Activated CD4-positive, CD25-positive, alpha-beta regulatory T cell treated with anti-CD3 and anti-CD28 coated beads, Interleukin-2, amount 50 U/mL, for 24 hours (primary cell): ENCODE measurements at places on chromosomes 6 and 20.

DNA sequence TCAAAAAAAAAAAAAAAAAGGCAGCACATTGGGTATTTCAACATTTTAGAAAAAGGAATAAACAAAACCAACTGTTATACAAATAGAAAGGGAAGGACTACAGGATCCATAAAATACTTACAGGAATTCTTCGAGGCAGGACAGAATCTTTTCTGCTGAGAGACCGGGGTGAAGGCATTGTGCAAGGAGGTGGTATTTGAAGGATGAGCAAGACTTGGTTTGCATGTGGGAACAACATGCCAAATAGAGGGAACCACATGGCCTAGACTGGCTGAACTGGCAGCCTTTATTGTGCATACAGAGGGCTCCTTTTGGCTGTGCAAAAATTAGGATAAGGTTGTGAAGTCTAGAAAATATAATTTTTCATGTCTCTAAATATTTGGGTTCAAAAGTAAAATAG, 62.9 kb downstream of the SCAND1 start:
- no peak for ATAC-seq

DNA sequence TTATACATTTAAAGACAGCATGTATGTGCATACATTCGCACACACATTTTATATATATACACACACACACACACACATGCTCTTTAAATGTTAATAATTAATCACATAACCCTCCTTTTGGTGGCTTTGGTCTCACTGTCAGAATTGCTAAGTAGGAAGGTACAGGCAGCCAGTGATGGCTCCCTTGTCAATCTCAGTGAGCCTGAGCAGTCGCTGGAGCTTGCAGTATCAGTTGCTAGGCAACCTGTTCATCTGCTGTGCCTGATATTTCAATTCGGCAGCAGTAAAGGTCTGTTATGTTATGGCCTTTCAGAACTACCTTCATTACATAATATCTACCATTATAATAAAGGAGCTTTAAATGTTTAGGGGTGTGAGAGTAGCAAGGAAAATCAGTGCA, 374.3 kb downstream of the LMBRD1 start:
- ATAC-seq: no peak

- no peak for ATAC-seq
These were observed 41.9 kb downstream of the SYNJ2 start for GRCh38 chr6:158023597-158023939.

DNA sequence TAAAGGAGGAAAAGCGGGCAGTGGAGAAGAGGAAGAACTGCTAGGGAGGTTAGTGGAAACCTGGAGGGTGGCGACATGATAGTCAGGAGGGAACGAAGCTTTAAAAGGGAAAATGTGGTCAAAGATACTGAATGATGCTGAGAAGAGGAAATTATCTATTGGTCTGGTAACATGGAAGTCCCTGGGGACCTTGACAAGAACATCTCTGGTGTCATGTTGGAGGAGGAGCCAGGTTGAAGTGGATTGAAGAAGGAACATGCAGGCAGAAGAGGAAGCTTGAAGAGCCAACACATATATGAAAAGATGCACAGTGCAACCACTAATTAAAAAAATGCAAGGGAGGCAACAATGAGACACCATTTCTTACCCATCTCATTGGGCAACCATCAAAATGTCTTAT, 251.9 kb upstream of the RNF24 start:
- ATAC-seq: no peak

GRCh38 chr6:25981568-25982263, 19.1 kb downstream of the TRIM38 start:
- ATAC-seq: peak; percentile 63

GRCh38 chr6:168035661-168036545, 38.4 kb downstream of the KIF25 start:
- ATAC-seq: no peak

DNA sequence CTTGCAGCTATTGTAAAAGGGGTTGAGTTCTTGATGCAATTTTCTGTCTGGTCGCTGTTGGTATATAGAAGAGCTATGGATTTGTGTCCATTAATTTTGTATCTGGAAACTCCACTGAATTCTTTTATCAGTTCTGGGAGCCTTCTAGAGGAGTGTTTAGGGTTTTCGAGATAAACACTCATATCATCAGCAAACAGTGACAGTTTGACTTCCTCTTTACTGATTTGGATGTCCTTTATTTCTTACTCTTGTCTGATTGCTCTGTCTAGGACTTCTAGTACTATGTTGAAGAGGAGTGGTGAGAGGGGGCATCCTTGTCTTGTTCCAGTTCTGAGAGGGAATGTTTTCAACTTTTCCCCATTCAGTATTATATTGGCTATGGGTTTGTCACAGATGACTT, 120.8 kb upstream of the SSTR4 start:
- ATAC-seq: no peak

- no peak for ATAC-seq
These were observed 55.9 kb downstream of the RNF217 start for GRCh38 chr6:125018136-125018535.

DNA sequence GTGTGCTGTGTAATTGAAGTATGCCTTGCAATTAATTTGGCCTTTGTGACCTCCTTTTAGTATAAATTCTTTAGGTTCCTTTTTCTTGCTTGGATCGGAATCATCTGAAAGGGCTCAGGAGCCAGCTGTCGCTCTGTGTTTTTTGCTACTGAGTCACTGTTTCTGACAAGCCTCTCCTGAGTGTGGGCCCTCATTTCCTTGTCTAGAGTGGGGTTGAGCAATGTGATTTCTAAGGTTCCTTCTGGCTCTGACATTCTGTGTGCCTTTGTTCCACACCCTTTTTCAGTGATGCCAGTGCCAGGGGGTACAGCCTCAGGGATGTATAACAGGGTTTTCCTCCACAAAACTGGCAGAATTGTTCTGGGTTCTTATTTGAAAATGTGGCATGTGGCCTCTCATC, 26.5 kb downstream of the DAAM2 start:
- no peak for ATAC-seq

GRCh38 chr20:38345643-38346042, 639 bp upstream of the LBP start:
- ATAC-seq: no peak

DNA sequence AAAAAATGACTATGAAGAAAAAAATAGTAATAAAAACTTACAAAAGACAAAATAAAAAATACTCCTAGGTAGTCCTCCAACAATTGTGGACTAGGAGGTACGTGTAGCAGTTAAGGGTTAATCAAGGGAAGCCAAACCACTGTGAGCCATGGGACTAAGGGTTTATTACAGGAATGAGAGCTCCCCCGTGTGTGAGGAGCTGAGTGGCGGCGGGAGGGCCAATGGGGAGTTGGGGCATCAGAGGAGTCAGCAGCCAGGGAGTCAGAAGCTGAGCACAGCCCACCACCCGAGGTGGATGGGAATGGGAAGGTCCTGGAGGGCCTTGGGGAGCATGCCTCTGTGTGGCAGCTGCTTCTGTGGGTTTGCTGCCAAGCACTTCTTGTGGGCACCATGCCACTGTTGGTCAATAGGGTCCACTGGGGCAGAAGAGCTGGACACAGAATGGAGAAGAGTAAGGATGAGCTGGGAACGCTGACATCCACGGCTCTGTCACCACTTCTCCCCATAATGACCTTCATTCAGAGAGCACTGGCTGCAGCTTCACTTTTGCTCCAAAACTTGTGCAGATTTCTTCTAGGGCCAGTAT, 373.3 kb downstream of the CDKAL1 start:
- ATAC-seq: no peak

DNA sequence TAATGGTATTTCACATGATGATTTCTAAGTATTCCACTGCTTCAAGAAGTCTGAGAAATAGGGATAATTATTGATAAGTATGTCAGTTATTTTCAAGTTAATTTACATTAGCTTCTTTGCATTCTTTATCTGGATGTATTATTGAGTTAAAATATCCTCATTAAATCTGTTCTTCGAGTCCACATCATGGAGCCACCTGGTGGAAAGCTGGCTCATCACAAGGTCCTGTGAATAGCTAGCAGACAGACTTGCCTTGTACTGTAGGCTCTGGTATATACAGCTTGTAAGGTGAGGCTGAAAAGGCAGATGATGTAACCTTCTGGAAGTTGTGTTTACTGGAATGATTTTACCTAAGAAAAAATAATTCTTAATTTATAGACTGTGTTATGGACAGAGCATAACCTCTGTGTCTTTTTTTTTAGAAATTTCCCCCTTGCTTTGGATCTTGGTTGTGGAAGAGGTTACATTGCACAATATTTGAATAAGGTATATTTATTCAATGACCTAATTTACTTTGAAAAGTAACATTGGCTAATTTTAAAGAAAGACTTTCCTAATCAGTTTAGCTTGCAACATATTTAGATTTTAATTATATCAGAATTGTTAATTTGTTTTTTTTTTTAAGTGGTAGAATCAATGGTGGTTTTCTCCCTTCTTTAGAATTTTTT, 3.5 kb downstream of the NDUFAF5 start:
- no peak for ATAC-seq

DNA sequence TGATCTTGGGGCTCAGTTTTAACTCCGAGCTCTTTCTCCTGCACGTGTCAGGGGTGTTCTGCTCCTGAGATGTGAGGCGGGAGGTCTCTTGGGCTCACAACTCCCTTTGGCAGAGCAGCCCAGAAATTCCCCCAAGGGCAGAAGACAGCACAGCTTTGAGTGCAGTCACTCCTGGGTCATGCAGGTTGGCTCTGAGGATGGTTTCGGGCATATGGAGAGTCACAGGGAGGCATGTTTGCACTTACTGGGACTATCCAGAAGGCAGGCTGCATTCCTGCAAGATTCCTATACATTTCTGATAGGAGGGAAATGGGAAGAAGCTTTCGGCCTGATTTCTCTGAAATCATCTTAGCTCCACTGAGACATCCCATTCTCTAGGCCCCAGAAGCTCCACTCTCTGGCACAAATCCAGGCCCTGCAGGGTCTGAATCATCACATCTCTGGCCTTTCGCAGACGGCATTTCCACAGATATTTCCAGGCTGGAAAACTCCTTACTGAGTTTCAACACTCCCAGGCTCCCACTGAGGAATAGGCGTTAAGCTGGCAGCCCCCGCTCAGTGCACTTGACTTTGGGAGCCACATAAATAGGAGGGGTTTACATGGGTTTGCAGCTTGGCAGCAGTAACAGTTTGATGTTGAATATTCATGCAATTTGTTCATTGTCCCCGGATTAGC, 39.7 kb downstream of the AGPAT4 start:
- ATAC-seq: no peak

GRCh38 chr6:4271761-4272470, 136.5 kb upstream of the ECI2 start:
- ATAC-seq: no peak

DNA sequence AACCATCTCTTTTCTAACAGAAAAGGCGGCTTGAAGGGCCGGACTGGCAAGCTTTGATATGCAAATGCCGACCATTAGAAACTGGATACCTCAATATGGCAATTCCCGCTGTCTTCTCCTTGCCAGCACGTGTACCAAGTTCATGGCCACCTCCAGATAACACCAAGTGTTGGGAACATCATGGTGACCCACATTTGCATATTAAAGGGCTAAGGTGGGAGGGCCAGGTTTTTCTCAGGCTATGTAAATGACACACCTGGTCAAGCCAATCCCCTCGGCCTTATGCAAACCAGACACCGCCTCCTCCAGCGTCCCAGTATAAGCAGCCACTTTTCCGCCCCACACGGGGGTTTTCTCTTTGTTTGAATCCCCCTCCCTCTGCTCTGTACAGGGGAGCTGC, 110.7 kb downstream of the DACT2 start:
- no peak for ATAC-seq

DNA sequence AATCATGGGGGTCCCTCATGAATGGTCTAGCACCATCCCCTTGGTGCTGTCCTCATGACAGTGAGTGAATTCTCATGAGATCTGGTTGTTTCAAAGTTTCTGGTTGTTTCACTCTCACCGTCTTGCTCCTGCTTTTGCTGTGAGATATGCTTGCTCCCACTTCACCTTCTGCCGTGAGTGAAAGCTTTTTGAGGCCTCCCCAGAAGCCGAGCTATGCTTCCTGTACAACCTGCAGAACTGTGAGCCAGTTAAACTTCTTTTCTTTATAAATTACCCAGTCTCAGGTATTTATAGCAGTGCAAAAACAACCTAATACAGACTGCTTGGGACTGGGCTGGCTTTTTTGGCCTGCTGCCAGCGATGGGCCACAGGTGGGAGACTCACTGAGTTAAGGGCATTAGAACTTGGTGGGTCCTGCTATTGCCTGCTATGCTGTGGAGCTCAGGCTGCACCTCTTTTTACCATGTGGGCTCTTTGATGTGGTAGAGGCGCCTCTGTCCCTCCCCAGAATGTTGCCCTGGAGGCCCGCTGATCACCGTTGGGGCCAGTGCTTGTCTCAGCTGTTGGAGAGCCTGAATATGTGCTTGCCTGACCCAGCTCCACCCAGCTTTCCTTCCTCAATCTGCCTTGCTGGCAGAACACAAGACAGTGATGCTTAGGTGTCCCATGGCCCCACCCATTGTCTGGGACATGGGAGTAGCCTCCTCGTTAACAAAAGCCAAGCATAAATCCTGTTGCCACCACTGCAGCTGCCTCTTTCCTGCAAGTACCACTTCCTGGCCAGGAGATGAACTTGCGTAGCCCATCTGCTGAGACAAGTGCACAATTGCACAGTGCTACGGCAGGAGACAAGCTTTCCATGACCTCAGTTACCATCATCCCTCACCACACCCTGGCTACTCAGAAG, 47.1 kb downstream of the IGF2R start:
- peak; percentile 63 for ATAC-seq

DNA sequence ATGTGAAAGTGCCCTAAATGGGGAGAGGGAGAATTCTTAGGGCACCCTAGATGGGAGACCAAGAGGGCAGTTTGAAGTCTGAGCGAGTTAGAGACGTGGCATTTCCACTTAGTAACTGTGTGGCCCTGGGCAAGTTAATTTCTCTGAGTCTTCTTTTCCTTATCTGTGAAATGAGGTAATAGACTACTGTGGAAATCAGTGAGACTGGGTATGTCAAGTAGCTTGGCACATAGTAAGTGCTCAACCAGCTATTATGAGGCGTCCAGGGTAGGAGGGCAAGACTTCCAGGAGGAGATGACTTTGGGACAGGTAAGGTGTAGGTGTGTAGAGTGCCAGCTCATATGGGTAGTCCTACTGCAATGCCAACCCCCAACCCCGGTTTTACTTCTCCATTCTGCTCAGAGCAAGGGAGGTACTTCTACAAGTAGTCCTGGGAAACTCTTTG, 770 bp downstream of the KIF3B start:
- ATAC-seq: peak; percentile 36

DNA sequence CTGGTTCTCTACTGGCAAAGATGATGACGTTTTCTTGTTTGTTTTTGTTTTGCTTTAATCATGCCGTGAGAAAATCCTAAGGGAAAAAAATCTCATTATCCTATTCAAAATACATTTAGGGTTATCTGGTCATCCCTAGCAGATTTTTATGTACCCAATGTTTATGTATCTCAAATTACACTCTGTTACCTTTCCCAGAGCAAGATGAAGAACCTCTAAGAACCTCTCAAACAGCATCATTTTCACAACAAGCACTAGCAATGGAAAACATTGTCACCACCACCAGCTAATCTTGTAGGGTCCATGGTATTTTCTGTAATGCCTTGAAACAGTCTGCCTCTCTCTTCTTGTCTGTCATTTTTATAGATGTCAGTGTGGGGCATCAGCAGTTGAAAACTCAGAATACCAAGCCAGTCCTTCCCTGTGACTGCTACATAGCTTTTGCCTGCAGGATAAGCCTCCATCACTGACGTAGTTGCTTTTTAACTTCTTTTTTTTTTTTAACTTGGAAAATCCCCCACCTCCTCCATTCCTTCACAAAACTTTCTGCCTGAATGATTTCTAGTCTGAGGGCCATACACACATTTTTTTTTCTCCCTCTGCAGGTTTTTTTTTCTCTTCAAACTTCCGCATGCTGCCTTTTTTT, 2.4 kb upstream of the SNAP25 start:
- ATAC-seq: no peak
